ENCODE measurements at places on chromosomes 2 and 18.

DNA sequence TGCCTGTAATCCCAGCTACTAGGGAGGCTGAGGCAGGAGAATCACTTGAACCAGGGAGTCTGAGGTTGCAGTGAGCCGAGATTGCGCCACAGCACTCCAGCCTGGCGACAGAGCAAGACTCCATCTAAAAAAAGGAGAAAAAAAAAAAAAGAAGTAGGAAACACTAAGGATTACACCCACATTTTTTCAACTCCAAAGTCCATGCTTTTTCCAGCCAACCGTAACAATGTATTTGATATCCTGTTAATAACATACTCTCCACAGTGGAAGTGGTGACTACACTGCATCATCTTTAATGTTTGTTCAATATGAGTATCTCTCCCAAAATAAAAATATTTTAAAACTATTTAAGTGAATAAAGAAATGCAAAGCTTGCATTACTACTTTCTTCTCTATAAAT is 481.6 kb upstream of the ACVR2A start:
- no peak for DNase-seq

DNA sequence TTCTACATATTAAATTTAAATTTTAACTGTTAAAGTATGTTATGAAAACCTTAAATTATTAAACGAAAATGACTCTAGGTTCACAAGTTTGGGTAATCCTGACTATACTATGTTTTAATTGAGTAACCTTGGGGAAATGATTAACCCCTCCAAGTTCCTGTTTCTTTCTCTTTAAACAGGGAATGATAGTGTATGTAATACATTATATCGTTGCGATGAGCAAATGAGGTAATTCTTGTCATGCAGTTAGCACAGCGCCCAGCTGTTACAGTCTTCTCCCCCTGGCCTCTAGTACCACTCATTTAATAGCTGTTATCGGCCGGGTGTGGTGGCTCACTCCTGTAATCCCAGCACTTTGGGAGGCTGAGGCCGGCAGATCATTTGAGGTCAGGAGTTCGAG is 80.4 kb downstream of the MTA3 start:
- no peak for DNase-seq

- no peak for DNase-seq
These were observed 71.4 kb upstream of the TANK start for GRCh38 chr2:161088658-161089350.

GRCh38 chr2:3482363-3482821 is 36.9 kb downstream of the ADI1 start:
- no peak for DNase-seq

DNA sequence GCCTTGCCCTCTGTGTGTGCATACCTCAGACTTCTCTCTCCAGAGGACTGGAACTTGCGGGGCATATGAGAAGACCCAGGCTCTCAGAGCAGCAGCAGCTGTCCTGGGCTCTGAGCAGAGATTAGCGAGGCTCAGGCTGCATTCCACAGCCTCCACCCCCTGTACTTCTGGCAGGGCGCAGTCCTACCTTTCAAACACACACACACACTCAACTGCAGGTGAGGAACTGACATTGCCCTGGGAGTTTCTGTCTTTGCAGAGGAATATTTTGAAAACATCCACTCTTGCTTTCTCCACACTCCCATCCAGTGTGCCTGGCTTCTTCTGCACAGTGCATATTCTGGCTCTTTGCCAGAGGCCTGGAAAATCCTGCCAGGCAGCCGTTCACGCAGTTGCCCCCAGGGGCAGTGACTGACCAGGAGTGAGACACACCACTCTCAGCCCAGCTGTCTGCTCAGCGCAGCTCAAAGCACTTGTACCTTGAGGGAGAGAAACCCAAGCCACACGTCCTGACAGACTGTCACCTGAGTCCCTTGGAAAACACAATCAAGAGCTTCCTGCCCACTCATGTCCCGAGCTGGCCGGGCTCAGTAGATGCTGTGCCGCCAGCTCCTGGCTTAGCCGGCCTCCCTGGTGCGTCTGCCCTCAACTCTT is 460.8 kb downstream of the RNF144A start:
- no peak for DNase-seq

GRCh38 chr2:23002234-23002633 is 382.7 kb upstream of the KLHL29 start:
- no peak for DNase-seq

DNA sequence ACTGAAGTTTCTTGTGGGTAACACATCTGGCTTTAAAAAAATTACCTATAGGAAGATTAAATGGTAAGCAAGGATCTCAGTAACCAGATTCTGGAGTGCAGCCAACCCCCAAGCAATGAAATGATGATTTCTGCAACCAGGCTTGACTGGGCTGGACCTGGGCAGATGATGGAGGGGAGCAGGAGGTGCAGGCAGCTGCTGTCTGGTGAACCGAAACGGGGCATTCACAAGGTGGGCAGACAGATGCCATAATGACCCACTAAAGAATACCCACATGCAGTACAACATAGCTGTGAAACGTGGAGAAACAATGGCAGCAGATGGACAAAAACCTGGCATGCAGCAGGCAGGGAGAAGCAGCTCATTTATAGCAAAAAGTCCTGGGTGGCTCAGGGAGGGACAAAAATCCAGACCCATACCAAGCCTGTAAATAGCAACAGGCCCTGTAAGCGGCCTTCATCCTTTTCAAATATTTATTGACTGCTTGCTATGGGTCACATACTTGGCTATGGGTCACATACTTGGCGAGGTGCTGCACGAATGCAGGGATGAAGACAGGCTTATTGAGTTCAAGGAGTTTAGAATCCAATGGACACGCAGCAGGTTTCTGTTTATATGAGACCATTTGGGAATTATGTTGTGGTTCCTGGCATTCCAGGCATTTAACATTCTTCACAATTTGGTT is 244.7 kb downstream of the HRH4 start:
- DNase-seq: no peak

GRCh38 chr2:78865667-78866066 is 159.8 kb upstream of the REG3G start:
- DNase-seq: no peak

GRCh38 chr2:165679621-165680020 is 114.4 kb downstream of the GALNT3 start:
- no peak for DNase-seq

DNA sequence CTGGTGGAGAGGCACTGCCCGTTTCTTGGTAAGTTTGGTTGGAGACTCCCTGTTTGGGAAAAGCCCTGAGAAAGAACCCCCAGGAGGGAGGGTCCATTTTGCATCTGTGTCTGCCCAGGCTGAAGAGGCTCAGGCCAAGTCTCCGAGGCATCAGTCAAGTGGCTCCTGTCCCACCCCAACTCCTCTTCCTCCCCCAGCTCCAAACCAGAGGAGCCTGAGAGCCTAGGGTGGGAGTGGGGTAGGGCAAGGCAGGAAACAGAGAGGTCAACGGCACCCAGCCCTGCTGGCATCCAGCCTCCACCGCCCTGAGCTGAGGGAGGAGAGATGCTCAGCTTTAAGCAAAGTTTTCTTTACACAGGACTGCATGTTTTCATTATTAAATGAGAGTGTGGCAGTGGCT is 38.2 kb downstream of the CYP27C1 start:
- DNase-seq: no peak

DNA sequence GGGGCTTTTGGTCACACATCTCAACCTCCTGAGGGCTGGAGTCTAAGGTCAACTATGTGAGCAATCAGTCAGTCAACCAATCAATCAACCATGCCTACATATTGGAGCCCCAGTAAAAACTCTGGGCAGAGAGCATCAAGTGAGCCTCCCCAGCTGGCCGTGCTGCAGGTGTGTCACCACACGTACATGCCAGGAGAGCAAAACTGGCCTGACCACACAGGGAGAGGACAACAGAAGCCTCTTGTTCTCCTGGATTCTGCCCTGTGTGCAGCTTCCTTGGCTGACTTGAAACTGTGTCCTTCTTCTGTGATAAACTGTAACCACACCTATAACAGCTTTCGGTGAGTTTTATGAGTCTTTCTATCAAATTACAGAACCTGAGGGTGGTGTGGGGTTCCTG is 25.9 kb downstream of the GPR35 start:
- DNase-seq: no peak

DNA sequence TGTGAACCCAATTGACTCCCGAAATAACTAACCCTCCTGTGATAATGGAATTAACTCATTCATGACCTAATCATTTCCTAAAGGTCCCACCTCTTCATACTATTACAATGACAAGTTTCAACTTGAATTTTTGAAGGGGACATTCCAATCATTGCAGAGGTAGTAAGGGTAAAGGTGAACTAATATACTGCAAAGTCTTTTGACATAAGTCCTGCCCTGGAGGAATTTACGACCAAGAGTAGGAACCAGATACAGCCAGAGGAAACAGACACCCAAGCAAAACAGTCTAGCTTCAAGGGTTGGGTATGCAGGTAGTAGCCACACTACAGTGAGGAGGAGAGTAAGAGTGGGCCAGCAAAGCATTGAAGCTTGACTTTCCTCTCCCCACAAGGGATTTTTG is 1.2 kb upstream of the SRBD1 start:
- DNase-seq: no peak

- no peak for DNase-seq
These were observed 28.1 kb downstream of the NCKAP1 start for GRCh38 chr2:183010112-183010511.

DNA sequence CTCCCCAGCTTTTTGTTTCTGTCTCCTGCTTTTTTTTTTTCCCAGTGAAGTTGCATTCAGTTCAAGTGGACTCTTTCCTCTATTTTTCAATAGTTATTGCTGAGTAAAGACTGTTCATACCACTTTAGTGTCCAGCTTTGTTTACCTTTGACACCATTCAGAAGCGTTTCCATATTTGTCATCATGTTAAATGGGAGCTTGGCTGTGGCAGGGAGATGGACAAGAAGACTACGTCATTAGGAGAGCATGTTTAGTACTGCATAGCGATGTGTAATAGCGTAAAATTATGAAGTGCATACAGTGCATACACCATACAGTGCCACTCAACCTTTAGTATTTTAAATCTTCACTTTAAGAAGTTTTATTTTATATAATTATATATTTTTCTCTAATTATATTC is 655.9 kb downstream of the DCC start:
- DNase-seq: no peak

DNA sequence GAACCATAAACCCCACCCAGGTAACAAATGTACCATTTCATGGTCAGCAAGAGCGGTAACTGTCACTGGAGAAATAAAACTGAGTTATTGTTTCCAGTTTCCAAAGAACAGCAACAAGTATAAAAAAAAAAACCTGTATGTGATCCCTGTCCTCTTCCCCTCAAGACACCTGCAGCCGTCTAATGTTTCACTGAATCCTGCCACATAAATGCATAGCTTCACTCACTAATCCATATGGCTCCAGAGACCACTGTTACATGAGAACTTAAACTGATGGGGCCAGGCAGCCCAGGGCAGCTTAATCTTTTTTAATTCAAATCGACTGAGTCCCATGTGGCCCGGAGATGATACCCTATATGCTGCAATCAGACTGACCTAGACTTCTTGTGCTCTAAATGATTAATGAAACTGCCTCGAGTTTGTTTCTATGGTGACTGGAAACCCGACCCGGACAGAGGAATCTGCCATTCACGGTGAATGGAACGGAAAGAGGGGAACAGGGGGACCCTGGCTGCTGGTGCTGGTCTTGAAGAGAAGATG is 60.9 kb upstream of the SIX2 start:
- DNase-seq: no peak

DNA sequence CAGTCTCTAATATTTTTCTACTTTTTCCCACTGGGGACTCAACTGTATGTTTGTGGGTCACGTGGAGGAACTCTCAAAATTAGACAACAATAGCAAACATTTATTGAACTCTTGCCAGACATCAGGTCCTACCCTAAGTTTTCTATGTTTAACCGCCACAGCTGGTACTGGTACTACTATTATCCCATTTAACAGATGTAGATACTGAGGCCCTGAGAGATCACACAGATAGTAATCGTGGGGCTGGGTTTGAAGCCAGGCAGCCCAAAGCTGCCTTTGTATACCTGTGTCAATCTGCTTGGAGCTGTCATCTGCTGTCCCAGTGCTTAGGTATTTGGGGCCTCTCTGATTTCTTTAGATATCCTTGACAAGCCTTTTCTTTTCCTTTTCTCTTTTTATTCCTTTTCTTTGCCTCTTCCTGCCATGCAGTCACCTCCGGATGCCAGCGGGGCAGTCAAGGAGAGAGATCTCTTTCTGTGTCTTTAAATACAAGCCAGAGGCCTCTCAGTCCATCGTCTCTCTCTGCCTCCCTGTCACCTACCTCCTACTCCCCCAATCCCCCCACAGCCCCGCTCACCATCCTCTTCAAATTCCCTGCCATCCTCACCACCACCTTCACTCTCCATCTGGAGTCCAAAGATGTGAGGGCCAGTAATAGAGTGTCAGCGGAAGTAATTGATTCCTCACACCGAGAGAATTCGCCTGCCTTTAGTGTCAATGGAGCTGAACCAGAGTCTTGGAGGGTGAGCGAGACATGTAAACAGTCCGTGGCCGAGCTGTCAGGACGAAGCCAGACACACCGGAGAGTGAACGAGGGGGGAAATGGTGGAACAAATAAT is 23.4 kb downstream of the NRP2 start:
- no peak for DNase-seq

DNA sequence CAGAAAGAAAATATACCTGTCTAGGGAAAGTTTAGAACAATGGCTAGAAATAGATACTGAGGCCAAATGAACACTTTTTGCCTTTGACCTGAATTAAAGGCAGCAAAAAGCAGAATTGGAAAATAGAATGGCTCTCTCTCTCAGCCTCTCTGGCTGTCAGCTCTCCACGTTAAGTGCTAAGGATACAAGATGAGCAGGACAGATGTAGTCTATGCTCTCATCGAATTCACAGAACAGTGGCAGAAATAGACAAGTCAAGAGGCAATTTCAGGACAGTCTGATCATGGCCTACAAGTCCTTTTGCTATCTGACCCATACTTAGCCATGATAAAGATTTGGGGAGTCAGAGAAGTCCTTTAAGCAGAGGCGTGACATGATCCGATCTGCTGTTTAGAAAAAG is 120.2 kb upstream of the CREB1 start:
- DNase-seq: no peak

DNA sequence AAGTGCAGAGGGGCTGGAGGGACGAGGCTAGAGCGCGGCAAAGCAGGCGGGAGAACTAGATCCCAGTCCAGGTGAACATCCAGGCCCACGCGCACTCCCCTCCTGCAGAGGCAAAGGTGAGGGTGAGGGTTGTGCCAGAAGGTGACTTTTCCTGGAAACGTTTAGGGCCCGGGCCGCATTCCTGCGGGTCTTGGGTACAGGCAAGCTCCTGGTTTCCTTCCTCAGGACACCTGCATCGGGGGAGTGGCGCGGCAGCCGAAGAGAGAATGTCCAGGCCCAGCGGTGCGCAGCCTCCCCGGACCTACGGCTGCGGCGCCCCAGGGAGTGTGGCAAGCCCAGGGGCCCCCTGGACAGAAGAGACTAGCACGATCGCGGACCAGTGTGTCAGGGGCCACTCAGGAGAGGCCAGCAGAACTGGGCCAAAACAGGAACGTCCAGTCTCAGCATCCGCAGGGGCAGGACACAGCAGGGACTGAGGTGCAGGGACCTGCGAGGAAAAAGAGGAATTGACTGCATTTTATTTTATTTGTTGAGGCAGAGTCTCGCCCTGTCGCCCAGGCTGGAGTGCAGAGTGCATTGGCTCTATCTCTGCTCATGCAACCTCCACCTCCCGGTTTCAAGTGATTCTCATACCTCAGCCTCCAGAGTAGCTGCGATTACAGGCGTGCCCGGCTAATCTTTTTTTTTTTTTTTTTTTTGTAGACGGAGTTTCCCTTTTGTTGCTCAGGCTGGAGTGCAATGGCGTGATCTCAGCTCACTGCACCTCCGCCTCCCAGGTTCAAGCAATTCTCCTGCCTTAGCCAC is 8.7 kb upstream of the IMPA2 start:
- no peak for DNase-seq
